ENCODE measurements at places on chromosomes 1 and 21.

GRCh38 chr21:41217671-41218385 lies 49.9 kb downstream of the BACE2 start:
- DNase-seq = no peak

GRCh38 chr1:166379447-166379846 lies 212.6 kb upstream of the FAM78B start:
- DNase-seq = no peak

DNA sequence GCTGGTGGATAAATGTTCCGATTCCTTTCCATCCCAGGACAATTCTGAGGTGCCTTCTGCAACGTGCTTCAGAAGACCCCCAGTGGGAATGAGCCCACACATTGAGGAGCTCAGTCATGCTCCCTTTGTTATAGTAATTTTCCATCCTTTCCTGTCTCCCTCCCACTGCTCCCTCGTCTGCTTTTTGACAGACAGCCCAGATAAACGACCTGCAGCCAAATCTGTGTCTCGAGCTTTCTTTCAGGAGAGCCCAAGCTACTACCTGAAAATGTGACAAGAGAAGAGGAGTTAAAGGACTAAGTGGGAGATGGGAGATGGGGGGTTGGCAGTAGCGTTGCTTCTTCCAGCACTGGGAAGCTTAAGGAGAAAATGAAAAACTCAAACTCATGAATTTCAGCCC lies 65.9 kb upstream of the LRRN2 start:
- DNase-seq = no peak

GRCh38 chr1:8474369-8474768 lies 156.5 kb downstream of the SLC45A1 start:
- DNase-seq = no peak
